Stimulated activated CD4-positive, alpha-beta T cell treated with anti-CD3 and anti-CD28 coated beads, TNF-alpha, amount 100 ng/mL, for 1 hour (primary cell): ENCODE measurements at places on chromosomes 1 and 21.

GRCh38 chr1:76583875-76584477, 283.3 kb upstream of the ST6GALNAC5 start:
- no peak for DNase-seq

- DNase-seq: no peak
These were observed 11.9 kb downstream of the SH2D2A start for GRCh38 chr1:156804572-156805243.

DNA sequence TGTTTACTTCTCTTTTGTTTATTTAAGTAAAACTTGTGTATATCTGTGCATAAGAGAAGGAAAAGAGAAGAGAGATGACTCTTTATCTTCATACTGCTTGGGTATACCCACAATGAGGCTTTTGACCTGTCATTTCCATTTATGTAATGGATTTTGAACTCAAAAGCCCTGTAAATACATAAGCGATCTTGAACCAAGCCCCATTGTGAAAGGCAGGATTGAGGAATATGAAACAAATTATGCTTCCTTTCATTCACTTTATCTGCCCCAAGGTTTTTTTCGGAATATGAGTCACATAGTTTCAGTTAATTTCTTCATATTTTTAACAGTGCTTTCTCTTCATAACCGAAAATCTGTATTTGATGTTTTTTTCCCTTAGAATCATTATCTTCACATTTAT, 21.4 kb downstream of the CNST start:
- DNase-seq: no peak

GRCh38 chr1:170660281-170660713, 3.6 kb upstream of the PRRX1 start:
- DNase-seq: no peak

GRCh38 chr1:26064553-26064952, 2.9 kb downstream of the TRIM63 start:
- DNase-seq: no peak

DNA sequence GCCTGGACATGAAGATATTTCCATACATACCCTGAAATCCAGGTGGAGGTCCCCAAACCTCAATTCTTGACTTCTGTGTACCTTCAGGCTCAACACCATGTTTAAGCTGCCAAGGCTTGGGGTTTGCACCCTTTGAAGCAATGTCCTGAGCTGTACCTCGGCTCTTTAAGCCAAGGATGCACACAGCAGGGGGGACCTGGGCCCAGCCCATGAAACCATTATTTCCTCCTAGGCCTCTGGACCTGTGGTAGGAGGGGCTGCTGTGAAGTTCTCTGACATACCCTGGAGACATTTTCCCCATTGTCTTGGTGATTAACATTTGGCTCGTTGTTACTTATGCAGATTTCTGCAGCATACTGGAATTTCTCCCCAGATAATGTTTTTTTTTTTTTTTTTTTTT, 184.3 kb upstream of the RGS18 start:
- DNase-seq: no peak

- DNase-seq: no peak
These were observed 530.9 kb downstream of the PTPRU start for GRCh38 chr1:29767088-29767685.

DNA sequence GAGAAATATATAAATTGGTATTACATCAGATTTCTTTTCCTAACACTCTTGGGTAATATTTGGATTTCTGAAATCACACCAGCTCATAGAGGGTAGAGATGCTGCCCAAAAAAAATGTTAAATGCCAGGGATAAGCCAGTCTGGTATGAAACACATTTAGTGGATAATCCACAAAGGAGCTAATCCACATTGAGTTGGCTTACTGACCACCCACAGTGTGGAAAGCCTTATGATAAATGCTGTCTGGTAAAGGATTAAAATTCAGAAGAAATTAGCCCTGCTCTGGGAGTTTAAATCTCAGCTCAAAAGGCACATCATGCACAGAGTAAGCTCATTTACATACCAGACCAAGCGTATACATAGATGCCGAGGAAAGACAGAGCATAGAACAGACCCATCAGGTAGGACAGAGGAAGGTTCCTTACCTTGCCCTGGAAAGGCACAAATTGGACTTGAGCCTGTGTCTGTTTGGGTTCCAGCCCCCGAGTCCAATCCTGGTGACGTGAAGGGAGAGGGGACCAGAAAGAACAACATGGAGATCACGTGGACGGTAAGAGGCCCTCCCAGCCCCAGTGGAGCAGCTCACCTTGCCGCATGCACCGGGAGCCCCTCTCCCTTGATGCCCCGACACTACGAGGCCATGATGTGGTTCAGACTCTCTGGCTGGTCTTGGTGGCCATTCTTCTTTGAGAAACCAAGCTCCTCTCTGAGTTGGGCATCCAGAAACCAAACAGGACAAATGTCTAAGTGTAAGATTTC, 62.9 kb upstream of the CNTN2 start:
- DNase-seq: no peak

DNA sequence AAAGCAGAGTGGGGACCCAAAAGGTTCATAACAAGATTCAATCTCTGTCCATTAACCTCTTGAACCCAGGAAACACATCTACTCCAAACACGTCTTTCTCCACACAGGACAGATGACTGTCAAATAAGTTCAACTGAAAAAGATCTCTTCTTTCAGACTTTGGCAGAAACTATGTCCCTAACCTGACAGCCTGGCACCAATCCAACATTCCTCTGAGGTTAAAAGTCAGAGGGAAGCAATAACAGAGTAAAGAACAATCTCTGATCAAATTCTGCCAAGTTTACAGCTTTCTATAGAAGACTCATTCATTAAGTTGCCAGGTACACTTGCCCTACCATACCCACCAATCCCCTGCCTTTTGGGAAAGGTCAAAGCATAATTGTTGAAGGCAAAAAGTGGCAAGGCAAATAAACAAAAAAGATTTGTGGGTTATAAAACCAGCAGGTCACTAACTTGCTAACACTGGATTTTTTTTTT, 31.9 kb downstream of the OTUD7B start:
- no peak for DNase-seq

DNA sequence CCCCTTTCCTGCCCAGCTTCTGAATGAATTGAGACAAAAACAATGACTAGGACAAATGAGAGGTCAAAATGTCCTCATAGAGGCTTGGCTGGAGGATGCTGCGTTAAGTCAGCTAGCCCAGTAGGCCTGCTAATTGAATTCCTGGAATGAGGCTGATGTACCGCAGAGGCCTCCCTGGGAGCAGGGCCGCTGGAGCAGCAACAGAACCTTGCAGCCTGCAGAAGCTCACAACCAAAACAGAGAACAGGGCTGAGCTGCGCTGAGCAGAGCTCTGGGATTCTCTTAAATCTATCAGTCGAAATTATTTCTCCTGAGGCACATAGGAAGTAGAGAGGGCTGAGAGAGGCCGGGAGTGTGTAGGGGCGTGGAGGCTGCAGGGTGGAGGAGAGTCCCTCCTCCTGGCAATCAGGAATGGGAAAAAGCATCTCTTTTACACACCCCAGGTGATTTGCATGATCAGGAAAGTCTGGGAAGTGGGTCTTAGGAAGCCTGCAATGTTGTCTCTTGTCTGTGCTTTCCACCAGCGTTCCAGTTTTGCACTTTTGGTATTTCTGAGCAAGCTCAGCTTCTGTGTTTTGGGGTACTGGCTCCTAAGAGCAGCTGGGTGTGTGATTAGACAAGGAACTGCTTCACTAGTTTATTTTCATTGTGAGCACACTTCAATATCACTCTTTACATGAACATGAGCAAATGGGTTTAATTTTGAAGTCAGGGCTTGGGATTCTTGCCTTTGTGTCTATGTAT, 66.5 kb downstream of the RYR2 start:
- DNase-seq: no peak

DNA sequence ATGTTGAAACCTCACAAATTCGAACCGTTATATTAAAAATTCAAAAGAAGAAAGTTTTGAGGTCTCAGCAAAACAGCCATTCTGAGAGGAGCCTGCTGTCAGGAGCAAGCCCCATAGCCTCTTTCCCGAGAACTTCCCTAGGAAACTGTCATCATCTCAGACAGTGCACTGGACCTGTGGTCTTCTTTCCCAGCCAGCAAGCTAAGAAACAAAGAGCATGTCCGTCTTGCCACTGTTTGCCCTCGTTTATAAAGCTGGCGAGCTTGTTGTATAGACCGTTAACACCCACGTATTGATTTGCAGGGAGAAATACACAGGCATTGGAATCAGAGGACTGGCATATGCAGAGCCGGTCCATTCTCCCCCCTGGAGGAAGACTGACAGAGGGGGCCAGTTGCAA, 407.0 kb downstream of the NPHP4 start:
- DNase-seq: no peak

DNA sequence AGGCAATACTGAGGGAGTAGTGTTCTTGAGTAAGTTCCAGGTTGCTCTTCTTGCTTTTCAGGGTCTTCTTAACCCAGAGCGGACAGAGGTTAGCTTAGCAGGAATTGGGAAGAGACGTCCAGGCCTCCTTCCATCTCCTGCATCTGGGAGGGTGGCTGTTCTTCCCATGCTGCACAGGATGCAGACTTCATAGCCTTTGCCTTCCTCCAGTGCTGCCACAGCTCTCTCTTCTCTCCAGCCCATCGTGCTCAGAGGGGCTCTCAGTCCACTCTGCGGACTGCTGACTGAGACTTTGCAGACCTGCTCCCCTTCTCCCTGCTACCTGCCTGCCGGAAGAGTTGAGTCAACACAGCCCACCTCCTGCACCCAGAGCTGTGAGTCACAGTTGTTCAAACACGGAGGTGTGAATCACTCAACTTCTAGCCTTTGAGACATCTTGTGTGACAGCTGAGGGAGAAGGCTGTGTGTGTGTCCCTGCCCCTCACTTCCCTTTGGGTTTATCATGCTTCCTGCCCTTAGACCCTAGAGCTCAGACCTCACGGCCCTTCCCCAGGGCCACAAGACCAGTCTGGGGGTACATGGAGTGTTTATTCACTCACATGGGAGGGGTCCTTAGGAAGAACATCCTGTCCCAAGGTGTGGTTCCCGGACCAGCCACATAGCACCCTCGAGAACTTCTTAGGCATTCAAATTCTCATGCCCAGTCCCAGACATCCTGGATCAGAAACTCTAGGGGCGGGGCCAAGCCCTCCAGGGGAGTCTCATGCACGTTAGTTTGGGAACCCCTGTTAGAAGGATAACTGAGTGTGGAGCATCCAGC, 158.3 kb upstream of the CACNA1E start:
- DNase-seq: no peak

GRCh38 chr1:76627498-76627897, 239.8 kb upstream of the ST6GALNAC5 start:
- DNase-seq: no peak
